ENCODE measurements at places on chromosomes 2 and 18.

- no peak for DNase-seq
Observed at GRCh38 chr2:43292851-43293743, 66.7 kb upstream of the ZFP36L2 start.

GRCh38 chr2:122328816-122329215, 573.4 kb downstream of the TSN start:
- DNase-seq, result no peak

DNA sequence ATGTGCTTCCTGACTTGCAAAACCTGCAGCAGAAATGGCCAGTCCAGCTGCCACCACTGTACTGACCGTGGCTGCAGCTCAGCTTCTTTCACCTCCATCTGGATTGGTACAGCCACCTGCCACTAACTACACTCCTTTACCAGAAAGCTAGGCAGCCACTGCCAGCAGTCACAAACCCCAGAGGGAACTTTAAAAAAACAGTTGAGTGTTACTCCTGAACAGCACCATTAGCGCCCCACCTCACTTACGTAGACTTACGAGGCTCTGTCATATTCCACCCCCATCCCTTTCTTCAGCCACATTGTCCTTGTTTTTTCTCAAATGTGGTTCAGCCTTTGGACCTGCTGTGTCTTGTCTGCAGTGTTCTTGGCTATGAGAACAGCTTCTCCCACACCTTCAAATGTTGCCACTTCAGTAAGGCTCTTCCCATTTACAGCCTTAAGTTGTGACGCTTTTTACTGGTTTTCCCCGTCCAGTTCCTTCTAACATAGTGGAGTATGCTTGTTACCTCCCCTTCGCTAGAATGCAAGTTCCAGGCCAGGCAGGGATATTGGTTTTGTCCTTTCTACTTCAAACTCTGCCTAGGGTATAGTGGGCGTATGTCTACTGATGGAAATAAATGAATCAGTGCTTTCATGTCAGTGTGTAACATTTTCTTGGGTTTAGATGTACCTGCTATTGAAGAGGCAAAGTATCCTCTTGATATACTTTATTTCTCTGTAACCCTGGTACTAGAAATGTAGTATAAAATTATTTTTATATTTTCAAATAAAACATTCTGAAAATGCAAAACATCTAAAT, 17.0 kb downstream of the HNRNPA3 start:
- no peak for DNase-seq

DNA sequence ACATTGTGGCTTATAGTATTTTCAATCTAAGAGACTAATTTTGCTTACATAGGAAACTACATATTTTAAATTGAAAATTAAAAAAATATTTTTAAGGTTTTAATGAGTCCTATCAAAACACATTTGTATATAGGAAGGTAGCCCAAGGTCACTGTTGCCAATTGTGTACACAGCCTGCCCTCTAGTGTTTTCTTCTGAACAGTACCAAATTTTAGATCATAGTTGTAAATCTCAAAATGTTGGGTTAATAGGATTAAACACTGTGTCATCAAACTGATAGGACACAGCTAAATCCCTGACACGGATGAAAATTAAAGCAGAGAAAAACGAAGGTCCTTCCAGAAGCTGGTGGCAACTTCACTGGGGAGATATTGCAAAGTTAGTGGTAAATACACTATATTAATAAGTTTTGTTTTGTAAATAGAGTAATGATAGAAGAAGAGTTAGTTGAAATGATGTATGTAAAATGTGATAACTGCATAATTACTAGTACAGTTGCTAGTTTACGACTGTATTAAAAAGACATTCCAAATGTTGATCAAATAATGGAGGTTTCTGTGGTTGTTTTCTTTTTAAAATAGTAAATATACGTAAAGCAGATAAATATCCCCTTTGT, 19.7 kb downstream of the CLUL1 start:
- DNase-seq, result peak; percentile 36

- no peak for DNase-seq
Observed at GRCh38 chr2:159065313-159065712, 96.9 kb downstream of the TANC1 start.

DNA sequence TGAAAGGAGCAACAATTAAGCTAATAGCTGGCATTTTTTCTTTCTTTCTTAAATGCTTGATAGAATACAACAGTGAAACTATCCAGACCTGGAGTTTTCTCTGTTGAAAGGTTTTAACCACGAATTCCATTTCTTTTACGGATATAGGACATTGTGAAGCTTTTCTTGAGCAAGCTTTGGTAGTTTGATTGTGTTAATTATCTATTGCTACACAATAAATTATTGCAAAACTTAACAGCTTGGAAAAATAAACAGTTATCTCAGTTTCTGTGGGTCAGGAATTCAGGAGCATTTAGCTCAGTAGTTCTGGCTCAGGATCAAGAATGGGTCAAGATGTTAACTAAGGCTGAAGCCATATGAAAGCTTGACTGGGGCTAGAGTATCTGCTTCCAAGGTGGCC, 11.7 kb downstream of the PHOSPHO2 start:
- DNase-seq, result no peak

DNA sequence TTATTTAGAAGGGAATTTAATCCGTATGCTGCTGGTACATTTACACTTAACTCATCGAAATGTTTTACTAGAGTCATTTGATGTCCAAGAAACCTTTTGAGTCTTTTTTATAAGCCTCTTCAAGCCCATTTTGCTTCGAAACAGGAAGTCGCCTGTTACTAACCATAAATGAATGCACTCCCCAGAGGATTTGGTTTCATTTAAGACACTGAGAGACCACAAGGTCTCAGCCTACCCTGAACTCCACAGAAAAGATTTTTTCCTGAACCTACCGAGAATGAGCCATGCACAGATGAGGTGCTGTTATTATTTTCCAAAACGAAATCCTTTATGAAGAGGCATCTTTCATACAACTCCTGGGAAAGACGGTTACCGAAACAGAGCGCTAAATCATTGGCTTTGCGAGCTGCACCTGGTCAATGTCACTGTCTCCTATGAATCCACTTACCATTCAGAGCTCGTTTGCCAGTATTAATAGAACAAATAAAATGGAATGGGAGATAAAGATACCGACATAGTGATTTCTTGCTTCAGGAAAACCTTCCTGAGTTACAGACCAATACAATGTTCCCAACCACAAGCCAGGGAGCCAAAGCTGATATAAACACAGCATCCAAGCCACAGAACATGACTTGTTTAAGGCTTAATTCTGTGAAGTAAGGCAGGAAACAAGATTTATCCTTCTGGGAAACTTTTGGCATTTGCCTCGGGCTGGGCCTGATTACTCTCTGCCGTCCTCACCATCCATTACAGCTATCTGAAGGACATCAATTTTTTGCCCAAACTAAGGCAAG, 382.1 kb downstream of the OSR1 start:
- peak; percentile 64 for DNase-seq

DNA sequence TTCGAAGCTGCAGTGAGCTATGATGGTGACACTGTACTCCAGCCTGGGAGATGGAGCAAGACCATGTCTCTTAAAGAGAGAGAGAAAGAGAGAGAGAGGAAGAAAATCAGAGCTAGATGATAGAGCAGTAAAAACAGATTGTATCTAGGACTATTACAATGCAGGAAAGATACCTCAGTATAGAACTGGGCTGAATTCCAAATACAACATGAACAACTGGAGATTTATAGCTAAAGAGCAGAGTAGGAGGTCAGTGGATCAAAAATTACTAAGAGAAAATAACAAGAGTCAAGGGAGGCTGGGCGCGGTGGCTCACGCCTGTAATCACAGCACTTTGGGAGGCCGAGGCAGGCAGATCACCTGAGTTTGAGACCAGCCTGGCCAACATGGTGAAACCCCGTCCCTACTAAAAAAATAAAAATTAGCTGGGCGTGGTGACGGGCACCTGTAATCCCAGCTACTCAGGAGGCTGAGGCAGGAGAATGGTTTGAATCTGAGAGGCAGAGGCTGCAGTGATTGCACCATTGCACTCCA, 100.7 kb upstream of the MSH6 start:
- no peak for DNase-seq

DNA sequence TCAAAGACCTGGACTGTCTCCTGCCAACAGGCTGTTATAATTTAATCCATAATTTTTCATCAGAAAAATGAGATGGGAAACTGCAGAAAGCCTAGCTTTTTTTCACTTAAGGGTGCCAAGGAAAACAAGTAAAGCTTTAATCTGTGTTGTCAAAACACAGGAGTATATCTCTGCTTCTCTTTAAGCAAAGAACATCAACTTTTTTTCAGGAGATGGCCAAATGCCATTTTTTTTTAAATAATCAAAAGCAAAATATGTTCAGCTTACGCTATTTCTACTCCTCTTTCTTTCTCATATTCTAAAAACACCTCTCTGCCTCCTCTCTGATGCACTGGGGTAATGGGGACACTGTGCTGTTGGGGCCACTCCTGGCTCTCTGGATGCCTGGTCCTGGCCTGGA, 73.1 kb upstream of the NXPH2 start:
- DNase-seq, result no peak

DNA sequence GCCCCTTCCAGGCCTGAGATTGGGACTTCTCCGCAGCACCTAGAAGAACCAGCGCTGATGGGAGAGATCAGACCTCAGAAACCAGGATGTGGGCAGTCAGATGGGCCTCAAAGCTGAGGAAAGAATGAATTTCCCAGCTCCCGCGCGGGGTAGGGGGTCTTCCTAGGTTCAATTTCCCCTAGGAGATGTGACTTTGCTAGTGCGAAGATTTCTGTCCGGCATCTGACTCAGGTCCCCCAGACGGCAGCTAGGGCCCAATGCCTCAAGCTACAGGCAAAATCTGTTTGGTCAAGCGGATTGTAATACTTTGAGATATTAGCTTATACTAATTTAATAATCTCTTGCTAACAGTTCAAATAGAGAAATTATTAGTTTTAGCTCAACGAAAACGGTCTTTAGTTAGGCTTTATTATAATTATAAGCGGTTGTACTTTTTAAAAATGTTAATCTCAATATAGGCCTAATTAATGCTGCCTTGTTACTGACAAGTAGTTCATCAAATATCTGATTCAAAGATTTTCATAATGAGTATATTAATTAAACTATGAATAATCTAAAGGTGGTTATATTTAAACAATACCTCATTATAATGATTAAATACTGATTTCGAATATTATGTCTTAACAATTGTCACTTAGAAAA, 5.8 kb downstream of the DLX1 start:
- no peak for DNase-seq

DNA sequence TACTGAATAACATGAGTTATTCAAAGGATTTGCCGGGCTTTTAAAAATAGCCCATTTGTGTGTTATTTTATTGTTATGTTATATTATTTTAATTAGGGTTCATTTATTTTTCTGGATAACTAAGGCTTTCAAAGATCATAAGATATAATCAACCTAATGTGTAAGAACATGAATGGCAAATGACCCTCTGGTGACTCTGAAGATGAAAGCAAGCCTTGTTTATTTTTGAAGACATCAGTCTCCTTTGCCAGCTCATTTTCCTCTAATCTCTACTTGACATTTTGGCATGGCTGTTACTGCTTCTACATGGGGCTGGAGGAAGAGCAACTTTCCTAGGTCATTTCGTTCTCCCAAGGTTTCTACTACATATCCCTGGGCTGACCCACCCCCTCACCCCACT, 10.6 kb downstream of the FAP start:
- DNase-seq, result no peak

- no peak for DNase-seq
Observed at GRCh38 chr2:9212661-9213411, 6.2 kb downstream of the ASAP2 start.

GRCh38 chr18:48060970-48061369, 130.5 kb upstream of the SMAD2 start:
- DNase-seq, result no peak

DNA sequence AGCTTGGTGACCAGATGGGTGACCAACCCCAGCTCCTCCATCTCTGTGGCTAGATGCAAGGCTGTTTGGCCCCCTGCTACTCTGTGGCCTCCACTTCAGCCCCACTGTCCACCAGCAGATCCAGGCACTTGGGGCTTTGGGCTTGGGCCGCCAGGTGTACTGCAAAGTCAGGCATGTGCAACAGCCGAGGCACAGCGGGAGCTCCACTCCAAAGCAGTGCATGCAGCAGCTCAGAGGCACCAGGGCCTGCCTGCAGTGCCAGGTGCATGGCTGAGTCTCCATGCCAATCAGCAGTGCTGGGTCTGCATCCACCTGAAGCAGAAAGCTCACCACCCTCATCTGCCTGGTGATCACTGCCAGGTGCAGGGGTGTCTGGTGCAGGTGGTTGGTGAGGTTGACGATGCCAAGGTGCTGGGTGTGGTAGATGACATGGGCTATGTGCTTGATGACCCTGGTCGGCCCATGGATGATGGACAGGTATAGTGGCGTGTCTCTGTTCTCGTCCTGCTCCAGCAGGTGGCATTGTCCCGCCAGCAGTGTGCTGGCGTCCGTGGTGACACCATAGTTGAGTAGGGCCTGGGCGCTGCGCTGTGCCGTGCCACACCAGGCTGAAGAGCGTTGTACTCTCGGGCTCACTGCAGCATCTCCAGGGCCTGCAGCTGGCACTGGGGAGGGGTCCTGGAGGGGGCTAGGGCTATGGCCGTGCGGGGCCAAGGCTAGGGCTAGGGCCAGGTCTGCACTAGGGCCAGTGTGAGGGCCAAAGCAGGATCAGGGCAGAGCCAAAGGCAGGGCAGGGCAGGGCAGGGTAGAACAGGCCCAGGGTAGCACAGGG, 1.0 kb upstream of the ANKRD62 start:
- no peak for DNase-seq
